CD4-positive, alpha-beta T cell treated with Interleukin-21 for 1 hour (primary cell): ENCODE measurements at places on chromosomes 7 and 10.

DNA sequence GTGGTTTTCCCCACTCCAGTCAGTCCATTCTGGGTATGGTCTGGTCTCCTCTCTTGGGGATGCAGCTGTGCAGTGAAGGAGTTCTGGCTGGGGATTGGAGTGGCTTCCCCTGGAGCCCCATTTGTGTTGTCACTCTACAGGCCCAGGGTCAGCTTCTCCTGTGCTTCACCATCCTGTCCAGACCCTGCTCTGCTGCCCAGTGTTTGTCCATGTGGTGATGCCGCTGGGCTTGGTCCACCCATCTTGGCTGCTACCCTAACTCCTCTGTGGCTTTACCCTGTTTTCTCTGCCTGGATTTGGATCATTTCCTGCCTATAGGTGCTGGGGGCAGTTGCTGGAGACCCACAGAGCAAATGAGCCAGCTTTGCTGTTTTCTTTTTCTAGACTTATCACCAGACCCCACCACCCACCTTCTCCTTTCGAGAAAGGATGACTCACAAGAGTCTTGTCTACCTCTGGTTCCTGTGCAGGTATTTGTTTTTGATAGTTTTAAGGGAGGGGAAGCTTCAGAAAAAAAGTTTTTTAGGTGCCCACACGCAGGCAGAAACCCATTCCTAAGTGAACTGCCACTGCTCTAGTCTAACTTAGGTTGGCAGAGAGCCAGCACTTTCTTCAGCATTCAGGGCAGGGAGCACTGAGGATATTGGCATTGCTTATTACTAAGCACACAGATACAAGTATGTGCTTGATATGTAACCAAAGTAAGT lies 8.5 kb downstream of the ZDHHC16 start:
- no peak for DNase-seq

DNA sequence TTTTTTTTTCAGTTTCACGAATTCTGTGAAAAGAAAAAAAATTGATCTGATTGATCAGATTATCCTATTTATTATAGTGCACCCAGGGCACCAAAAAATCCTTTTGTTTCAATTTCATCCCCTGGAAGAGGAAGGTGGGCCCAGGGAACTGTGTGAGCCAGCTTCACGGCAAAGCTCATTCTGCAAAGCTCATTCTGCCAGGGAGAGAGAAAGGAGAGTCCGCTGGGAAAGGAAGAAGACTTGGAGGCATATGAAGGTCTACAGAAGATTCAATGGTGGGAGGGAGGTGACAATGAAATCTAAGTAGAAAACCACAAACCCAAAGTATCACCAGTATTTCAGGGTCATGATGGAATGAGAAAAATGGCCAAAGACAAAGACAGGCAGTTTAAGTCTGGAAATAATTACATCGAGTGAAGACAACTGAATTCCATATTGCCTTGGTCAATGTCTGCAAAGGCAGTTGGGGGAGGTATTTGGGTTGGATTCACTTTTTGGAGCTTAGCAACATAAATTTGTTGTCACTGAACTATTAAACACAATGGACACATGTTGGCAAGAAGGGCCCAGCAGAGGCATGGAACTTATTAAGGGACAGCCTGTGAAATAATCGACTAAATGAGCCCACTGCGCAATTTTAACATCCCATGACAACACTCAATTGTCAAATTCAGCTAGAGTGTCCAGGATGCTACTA lies 587.8 kb upstream of the MKI67 start:
- DNase-seq, result no peak

- DNase-seq, result no peak
These were observed 104.6 kb downstream of the CALN1 start for GRCh38 chr7:72307566-72307965.

DNA sequence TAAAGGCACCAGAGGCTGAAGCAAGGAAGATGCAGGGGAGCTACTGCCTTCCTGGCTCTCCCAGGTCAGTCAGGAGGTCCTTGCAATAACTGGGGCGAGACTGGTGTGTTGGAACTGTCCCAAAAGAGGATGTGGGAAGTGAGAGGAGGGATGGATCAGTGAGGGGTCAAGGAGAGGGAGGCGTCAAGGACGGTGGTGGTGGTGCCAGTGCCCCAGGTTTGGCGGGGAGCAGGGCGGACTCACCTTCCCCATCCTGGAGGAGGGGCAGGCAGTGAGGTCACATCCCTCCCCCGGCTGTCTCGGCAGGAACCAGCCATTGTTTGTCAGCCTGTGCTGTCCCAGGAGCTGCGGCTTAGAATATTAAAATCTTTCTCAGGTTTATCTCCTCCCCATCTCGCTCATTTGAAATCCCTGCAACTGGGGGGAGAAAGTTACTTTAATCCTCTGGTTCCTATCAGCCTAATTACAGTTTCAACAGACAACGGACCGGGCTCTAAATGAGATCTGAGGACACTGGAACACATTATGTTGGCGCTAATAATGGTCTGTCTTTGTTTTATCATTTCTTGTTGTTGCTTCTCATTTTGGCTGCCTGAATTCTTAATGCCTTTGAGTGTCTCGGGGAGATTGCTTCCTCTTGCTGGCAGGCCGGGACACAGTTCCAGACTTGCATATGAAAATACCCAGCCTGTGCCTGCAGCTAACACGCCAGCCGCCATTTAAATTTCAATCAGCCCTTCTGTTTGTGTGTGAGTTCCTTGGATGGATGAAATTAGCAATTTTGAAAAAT lies 387.5 kb downstream of the RPS24 start:
- DNase-seq, result no peak

- DNase-seq, result no peak
These were observed 172.5 kb downstream of the GLI3 start for GRCh38 chr7:42064534-42064933.

DNA sequence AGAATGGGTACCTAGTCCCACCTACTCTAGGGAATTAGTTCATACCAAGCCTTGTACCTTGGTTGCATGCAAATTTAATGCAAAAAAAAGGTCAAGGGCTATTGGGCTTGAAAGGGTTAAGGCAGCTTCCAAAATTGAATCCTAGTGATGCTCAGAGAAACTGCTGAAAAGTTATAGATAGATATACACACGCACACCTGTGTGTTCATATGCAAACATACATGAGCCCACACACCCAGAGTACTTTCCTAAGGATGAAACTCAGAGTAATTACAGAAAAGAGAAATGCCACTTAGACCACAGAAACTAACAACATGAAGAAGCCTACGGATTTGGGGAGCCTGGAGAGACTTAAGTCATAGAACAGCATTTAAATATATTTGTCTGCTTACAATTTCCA lies 1.5 kb downstream of the SLC25A13 start:
- no peak for DNase-seq

DNA sequence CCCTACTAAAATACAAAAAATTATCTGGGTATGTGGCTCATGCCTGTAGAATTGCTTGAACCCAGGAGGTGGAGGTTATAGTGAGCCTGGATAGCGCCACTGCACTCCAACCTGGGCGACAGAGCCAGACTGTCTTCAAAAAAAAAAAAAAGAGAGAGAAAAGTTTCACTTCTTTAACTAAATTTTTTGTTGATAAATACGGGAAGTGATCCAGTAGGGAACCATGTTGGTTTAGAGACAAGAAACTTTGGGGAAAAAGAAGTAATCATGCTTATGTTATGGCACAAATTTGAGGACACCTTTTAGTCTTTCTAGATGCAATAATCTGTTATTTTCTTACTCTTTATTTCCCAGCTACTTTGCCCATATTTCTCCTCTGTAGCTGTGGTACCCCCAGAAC lies 309.7 kb downstream of the TYW1 start:
- no peak for DNase-seq

DNA sequence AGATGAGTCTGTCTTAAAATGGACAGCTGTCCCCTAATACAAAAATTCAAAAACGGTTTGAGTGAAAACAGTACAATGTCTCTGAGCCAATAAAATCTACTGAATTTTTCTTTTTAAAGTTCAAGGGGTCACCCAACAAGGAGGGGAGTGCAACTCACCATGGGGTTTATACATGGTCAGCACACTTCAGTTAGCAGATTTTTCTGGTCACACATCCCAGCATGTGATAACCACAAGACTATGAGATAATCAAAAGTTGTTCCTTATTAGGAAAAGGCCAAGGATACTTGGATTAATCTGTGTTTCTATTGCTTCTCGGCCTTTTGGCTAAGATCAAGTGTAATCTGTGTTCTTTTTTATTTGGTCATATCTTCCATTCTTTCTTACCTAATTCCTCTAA lies 31.6 kb downstream of the ABCB5 start:
- no peak for DNase-seq

DNA sequence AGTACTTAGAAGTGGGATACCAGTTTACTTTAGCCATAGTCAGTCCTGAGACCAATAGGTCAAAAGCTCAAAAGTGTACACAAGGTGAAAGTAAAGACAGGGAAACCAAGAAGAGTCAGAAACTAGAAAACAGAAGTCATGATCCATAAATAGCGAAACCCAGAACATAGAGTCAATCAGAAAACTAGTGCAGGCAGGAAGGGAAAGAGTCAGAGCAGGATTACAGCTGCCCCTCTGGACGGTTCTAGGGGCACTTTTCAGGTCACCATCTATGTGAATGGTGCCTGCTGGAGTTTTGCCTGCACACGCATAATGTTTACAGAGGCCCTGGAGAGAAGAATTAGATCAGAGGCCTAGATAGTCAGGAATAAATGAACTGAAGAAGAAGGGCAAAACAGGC lies 22.4 kb upstream of the DMTF1 start:
- DNase-seq, result no peak

DNA sequence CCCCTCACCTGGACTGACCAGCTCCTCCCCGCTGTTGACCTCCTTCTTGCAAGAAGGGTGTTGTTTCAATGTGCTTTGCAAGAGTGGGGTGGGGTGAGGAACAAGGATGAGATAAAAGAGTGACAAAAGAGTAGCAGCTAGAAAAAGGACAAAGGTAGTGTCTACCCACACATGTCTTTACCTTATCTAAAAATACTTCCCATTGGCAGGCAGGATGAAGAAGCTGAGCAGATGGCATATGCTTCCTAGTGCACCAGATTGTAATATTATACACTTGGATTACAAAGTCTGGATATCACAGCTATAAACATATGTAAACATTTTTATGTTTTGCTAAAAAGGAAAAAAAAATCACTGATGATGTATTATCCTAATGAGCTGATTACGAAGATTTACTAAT lies 34.5 kb downstream of the CHN2 start:
- DNase-seq, result no peak

DNA sequence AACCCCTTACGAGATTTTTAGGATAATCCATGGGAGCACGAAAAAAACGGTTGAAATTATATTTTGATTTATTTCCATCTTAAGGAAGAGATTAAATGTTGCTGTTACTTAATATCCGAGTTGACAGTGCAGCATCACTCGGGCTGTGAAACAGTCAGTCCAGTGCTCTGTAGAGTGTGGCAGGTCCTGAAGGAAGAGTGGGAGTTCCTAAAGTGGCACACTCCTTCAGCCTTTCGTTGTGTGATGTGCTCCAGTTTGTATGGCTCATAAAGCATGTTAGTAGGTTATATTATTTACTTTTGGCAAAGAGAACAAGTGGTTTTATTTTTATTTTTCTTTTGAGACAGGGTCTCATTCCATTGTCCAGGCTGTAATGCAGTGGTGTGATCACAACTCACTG lies 358.3 kb downstream of the AUTS2 start:
- DNase-seq, result no peak

DNA sequence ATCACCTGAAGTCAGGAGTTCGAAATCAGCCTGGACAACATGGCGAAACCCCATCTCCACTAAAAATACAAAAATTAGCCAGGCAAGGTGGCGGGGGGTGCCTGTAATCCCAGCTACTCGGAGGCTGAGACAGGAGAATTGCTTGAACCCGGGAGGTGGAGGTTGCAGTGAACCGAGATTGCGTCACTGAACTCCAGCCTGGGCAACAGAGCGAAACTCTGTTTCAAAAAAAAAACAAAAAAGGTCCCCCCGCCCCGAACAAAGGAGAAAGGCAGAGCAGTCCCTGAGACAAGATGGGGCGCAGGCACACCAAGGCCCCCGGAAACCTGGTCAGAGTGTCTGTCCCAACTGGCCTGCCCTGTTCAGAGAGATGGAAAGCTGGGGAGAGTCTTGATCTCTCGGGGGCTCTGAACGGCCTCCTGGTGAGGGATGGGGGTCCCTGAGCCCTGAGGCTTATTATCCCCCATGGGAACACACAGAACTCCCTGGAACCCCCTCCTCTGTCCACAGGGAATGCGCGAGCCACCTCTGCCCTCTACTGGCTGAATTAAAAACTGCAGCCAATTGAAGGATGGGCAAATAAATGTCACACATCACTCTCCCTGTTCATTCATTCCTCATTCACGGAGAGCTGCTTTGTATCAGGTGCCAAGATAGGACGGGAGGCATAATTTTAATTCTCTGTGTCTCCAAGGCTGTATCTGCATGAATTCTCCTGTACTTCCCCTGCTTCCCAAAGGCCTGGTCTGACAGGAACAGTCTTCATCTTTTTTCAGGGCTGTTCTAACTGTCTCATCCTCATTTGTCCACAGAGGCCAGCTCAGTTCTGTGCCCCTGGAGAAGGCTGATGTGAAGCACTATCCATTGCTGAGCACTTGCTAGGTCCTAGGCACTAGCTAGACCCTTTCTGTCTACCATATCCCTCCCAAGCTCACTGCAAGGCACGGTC lies 28.9 kb downstream of the MAT1A start:
- peak; percentile 43 for DNase-seq

DNA sequence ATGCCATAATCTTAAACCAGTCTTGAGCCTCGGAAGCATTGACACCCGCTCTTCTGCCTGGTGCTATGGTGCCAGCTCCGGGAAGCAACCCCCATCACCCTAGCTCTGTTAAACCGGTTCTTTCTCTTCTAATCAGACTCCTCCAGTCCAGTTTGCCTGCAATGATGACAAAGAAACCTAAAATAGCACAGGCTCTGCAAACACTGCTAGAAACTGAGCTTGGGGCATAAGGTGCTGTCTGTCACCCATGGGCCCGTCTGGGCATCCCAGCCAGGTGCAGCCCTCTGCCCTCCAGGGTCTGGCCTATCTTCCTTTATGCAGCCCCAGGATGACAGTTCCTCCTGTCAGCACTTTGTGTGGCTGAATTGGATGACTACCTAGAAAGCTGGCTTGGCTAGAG lies 14.2 kb upstream of the CAMK2G start:
- no peak for DNase-seq

DNA sequence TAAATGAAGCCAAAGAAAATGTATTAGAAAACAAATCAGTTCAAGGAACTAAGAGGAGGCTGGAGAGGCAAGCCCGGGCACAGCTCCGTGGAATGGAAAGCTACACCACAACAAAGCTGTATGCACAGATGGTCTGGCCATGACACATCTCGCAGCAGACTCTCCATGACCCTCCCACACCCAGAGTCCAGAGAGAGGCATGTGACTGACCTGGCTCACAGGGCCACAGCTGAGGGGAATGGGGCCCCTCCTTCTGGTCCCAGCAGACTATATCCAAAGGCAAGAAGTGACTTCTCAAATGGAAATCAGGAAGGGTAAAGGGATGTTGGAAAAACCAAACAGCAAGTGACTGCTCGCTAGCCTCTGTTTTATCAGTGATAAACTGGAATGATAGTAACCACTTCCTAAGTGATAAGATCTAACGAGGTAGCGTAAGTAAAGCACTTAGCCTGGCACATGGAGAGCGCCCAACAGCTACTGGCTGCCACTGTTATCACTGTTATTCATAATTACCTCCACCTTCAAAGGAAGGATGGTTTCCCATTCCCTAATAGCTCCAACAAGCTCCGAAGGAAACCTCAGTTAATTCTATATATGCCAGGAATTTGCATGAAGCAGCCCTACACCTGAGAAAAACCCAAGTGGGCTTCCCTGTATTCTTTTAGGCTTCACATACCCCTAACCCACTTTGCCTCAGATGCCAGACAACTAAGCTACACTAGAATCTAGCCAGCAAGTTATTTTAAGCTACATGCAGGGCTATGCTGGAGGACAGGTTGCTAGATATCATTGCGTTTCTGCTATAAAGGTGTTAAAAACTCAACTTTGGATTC lies 8.4 kb downstream of the OSBPL3 start:
- no peak for DNase-seq
